ENCODE measurements at places on chromosomes 3 and 15. TPM values are rescaled to one million over a fixed set of nuclear protein-coding genes. Genes with fewer than 3 reads are reported as not detected.

DNA sequence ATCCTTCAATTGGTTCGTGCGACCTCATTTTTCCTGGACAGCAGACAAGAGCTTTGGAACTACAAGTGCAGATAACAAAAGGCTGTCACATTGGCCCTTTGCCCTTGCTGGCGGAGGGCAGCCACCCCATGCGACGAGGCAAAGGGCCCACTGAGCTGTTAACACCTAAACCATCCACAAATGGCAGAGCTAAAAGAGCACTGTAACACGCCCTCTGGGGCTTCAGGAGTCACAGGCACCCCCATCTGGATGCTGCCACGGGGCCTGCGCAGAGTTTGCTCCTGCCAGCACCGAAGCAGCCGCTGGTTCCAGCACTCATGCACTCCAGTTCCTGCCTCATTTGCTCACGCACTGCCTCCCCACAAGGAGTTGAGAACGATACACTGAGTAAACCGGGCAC, 524.9 kb downstream of the ZNF385D start:
- DNase-seq = no peak

DNA sequence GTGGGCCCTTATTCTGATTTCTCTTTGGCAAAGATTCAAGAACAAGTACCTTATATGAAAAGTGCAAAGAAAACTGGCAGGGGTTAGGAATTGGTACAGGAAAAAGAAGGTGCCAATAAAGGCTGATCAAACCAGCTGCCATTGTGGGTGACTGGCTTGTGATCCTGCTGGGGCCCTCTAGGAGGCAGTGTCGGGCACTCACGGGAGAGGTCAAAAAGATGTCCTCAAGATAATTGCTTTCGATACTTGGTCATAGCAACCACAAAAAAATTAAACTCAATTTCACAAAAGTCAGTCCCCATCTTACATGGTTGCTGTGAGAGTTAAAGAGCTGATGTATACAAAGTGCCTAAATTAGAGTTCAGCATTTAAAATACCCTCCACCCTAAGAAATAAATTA, 31.0 kb upstream of the CAV3 start:
- no peak for DNase-seq

DNA sequence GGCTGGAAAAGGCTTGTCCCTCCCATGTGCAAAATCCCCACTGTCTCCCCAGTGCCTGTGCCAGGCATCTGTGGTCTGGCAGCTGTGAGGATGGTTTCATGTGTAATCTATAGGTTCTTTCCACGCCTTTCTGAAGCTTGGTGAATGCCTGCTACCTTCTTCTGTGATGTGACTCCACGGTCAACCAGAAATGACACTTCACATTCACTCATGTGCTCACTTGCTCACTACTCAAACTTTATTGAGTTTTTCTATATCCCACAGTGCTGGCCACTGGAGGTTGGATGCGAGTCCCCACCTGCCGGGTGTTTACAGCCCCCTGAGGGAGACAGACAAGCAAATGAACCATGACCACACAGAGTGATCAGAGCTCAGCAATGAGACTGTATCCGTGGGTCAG, 27.9 kb upstream of the TLE3 start:
- no peak for DNase-seq

- no peak for DNase-seq
Measured at GRCh38 chr3:186609247-186609868, 3.5 kb upstream of the AHSG start.

C3orf22 gene
- not detected for total RNA-seq

- no peak for DNase-seq
Measured at GRCh38 chr15:44009038-44009437, 182.2 kb downstream of the WDR76 start.

REC114 gene
- total RNA-seq = not detected

CKMT1B gene
- total RNA-seq = not detected

Data from SJSA1 (cell line).